ENCODE measurements at places on chromosomes 11 and 22.
A peak's percentile ranks its signal among the peaks of the same experiment; 100 is the strongest.

- peak; percentile 94 for DNase-seq
These were observed 33.4 kb upstream of the GLYATL1 start for GRCh38 chr11:58905721-58906547.

- no peak for DNase-seq
These were observed 2.4 kb downstream of the CCS start for GRCh38 chr11:66595245-66595904.

DNA sequence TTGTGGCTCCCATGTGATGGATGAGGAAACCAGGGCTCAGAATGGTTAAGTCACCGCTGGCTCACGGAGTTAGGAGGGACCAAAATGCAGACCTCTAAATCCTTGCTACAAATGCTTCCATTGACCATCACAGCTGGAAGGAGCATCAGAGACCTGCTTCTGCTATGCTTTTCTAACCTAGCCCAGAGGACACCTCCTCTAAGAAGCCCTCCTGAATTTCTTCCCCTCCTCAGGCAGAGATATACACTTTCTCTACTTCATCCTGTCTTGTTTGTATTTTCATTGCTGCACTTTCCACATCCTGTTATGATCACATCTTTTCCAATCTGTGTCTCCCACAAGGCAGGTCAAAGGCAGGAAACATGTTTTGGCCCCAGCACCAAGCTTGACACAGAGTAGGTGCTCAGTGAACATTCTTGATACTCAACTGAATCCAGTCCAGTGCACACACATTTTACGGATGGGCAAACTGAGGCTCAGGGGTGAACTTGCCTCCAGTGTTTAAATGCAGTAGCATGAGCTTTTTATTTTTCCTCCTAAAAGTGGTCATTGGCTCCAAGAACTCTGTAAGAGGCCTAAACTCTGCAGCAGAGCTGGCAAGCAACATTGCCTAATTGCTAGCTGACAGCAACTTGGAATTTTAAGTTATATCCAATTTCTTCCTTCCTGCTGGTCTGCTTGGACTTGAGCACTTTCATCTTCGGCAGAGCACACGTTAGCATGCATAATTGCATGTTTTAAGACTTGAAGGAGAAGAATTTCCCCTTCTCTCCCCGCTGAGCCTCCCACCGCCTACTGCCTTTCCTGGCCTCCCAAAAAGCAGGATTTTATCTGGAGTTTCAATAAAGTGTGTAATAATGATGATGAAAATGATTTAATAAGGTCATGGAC, 12.7 kb downstream of the SCUBE1 start:
- no peak for DNase-seq

DNA sequence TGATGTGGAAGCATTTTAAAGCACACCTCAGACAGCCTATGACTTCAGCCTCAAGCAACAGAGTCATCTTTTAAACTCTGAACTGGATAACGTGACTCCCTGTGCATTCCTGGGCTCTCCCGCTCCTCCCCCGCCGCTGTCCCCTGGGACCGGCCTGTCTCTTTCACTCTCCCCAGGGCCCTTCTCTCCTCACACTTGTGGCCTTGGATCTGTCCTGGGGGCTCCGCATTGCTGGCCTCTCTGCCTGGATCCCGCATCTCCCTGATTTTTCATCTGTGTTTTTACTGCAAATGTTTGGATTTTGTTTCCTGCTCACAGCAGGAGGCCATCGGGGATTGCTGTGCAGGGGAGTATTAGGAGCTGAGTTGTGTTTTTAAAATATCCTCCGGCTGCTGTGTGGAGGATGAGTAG, 15.4 kb downstream of the C11orf24 start:
- DNase-seq: no peak

DNA sequence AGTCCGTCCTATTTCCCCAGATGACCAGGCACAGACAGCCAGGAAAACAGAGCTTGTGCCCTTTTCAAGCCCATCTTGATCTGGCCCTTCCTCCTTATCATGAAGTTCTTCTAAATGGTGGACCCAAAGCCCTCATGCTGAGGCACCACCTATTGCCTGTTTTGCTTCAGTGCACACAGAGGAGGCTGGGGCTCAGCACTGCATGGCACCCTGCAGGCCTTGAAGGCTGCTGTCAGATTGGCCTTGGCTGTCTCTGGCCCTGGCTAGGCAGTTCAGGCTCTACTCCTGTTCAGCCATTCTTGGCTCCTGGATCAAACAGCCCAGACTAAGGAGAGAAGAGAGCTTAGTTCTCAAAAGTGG, 49.2 kb downstream of the OTOG start:
- no peak for DNase-seq

DNA sequence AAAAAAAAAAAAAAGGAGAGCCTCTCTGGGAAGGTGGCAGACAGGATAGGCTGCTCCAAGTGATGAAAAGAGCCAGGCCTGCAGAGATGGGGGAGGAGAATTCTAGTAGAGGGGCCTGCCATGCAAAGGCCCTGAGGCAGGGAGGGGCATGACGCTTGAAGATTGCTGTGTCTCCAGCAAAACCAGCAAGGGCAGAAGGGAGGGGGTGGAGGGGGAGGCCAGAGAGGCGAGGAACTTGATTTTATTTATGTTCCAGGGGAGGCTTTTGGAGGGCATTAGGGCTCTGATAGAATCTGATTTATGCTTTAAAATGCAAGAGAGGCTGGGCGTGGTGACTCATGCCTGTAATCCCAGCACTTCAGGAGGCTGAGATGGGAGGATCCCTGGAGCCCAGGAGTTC, 16.7 kb upstream of the PACSIN2 start:
- no peak for DNase-seq

DNA sequence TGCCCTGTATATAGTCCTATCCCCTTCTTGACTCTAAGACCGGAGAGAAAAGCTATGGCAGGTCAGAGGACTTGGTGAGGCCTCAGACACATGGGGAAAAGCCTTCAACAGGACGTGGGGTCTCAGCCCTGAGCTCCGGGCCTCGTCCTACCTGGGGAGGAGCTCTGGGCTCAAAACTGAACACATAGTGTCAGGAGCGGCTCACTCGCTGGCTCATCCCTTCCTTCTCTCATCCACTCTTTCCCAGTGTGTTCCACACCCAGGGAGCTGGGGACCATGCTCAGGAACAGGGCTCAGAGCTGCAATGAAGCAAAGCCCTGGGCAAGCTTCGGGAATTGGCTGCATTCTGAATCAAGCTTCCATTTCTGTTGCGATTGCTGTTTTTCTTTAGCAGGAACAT, 14.5 kb downstream of the ADAMTS15 start:
- no peak for DNase-seq

DNA sequence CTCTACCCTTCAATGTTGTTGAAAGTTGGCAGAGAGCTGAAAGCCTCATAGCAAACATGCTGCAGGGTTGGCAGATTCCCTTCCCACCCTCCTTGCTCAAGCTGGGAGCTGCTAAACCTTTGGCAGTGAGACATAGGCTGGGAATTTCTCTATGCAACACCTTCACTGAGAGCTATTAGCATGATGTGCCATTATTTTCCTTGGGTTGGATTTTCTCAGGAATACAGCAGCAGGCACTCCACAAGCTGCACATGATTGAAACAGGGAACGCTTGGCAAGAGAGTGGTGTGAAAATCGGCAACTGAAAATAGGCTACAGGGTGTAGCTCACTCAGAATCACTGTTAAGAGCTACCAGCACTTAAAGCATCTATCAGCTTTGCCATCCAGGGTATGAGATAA, 9.6 kb upstream of the ALKBH3 start:
- no peak for DNase-seq

- DNase-seq: no peak
These were observed at the start of gene UPK3A for GRCh38 chr22:45284705-45285262. Gene UPK3A (plus strand): TSS chr22:45284949. CDS start chr22:45285014, 65 bp downstream.

GRCh38 chr11:72259490-72259889, 15.5 kb upstream of the PHOX2A start:
- DNase-seq: no peak

DNA sequence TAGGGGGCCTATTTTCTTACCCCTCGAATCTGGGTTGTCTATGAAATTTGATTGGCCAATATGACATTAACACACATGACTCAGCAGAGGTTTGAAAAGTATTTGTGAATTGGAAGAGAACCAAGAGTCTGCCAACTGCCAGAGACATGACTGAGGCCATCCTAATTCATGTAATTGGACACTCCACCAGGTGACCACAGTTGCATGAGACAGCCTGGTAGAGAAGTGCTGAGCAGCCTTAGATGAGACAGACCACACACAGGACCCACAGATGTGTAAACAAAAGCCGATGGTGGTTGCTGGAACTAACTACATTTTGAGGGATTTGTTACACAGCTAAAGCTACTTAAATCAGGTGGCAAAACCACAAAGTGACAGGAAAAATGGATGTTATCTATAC, 855 bp upstream of the MS4A5 start:
- no peak for DNase-seq

DNA sequence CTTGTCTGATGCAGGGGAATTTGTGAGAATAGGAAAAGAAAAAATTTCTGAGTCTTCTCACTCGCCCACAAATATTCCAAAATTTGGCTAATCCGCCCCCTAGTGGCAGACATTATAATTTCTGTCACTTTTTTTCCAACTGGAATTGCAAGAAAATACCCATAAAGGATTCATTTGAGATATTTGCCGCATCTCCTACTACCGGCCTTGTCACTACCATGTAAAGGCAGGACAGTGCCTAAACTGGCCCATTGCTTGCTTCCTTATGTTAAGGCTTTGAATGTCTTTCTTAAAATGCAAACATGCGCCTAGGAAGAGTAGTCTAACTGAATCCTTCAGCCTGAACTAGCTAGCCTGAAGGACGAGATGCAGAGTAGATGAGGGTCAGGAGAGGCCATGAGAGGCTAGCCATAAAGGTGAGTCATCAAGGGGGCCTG, 9.3 kb upstream of the CEP295 start:
- DNase-seq: peak; percentile 44

DNA sequence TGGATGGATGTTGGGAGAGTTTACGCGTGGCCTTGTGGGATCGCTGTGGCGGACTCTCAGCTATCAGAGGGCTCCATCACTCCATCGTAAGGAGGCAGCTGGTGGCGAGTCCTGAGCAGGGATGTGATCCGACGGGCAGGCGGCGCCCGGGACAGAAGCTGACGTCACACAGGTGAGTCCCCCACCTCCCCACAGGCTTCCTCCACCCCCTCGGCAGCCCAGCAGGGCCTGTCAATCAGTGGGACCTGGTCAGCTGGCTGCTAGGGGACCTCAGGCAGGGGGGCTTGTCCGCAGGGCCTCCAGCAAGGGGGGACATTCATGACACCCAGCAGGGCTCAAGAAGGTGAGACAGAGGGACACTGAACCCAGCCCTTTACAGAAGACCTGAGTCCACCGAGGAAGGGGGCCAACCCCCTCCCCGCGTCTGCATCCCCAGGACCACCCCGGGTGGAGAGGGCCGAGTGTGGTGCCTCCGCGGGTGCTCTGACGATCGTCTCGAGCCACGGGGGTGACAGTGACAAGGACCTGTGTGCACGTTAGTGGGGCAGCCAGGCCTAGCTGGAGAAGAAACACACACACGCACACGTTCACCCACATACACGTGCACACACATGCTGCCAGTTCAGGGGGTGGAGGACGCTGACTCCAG, 7.1 kb downstream of the HRAS start:
- no peak for DNase-seq
